ENCODE measurements at places on chromosomes 5 and 9.

GRCh38 chr9:126626127-126626925 is 12.6 kb downstream of the LMX1B start:
- DNase-seq = no peak

GRCh38 chr9:35495984-35496383 is 6.1 kb downstream of the RUSC2 start:
- DNase-seq = no peak

DNA sequence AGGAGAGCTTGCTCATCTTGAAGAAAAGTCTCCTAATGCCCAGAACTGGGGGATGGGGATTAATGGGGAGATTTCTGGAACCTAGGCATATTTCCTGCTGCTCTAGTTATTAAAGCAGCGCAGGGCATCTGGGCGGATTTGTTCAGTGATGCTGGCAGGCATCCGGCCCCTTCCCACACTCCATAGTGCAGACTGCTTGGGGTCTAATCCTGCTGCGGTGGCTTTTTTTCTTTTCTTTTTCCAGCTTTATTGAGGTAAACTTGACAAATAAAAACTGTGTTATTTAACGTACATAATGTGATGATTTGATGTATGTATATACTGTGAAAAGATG is 30.7 kb downstream of the PPARGC1B start:
- DNase-seq = no peak

GRCh38 chr5:129445379-129445778 is 14.7 kb upstream of the ADAMTS19 start:
- no peak for DNase-seq

DNA sequence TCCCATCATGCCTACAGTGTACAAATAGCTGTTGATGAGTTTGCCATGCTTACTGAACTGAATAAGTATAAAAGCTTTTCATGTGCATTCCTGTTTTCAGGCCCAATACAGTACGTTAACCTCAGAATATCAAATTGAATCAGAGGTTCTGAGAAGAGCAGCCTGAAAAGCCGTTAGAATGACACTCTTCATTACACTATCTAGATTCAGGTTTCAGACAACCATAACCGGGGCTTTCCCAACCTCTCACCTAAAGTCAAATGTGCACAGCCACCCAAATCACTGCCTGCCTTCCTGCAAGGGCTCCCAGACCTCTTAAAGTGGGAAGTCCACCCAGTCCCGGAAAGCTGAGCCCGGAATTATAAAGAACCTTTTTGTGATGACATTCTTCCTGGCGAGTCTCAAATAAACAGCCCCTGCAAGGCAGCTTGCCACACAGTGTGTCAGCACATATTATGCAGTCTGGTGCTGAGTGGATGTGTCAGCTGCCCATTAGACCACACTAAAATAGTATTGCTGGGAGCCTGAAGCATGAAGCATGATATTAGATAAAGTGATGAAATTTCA is 245.8 kb downstream of the TLE4 start:
- DNase-seq = no peak

DNA sequence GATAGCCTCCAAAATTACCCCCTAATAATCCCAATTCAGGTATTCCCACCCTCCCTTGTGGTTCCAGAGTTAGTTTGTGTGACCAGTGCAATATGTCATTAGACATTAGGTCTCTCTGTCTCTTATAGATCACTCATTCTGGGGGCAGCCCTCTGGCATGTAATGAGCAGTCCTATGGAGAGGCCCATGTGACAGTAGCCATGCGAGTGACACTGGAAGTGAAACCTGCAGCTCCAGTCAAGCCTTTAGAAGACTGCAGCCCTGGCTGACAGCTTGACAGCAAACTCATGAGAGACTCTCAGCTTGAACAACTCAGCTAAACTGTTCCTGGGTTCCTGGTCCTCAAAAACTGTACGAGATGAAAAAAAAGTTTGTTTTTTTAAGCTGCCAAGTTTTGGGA is 54.0 kb upstream of the HSPB3 start:
- DNase-seq = no peak

- DNase-seq = peak; percentile 73
These were observed 27.4 kb downstream of the FAM219A start for GRCh38 chr9:34430843-34431437.

GRCh38 chr5:580436-580835 is 31.7 kb upstream of the CEP72 start:
- DNase-seq = no peak

- no peak for DNase-seq
These were observed 44.0 kb upstream of the GLRX start for GRCh38 chr5:95866435-95867040.

DNA sequence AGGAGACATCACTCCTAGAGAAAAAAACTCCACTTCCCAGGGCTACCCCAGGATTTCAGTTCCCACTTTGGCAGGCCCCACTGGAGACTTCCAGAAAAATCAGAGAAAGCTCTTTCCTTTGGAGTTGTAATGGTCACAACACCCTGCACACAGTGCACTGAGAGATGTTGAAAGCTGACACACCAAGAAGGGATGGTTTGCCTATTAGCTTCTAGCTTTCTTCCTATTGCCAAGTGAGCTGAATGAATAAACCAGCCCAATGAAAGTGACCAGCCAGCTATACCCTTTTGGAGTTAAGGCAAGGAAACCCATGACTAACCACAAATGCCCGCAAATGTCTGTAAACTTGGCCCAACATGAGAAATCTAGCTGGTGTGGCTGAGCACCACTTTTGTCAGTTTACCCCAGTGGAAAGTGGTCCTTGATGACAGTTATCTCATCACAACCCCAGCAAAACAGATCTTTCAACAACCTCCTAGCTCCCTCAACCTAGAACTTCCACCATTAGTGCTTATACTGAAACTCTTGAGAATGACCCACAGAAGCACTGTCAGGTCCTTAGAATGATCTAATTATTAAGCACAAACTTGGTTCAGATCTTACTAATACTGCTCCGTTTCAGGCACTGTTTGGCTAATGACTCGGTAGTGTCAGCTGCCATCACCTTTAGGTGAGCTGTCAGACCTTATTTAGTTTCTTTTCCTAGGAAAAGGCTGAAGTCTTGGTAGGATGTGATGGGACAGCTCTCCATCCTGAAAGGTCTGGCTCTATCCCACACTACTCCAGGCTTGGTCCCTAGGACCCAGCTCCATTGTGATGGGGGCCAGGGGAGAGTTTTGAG is 11.2 kb downstream of the IRF1 start:
- no peak for DNase-seq

GRCh38 chr5:150035139-150035895 is 34.8 kb downstream of the HMGXB3 start:
- DNase-seq = no peak

GRCh38 chr9:7174884-7175283 is 417.1 kb downstream of the KDM4C start:
- no peak for DNase-seq

GRCh38 chr9:13083963-13084528 is 195.4 kb downstream of the MPDZ start:
- DNase-seq = no peak

DNA sequence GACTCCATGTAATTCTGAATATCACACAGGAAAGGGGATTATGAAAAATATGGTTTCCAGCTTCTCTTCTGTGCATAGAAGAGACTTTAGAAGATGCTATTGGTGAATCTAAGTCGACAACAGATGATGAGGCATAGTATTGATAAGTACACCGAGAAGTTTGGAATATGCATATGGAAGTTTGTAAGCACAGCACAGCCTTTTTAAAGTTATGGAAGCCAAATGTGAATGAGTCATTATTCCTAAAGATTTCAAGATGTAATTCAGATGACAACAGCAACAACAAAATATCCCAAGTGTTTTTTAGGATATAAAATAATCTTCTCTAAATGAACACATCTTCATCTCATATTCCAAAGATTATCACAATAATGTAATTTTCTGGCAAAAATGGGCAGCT is 1723.3 kb downstream of the EFNA5 start:
- DNase-seq = no peak

- DNase-seq = no peak
These were observed 226.9 kb downstream of the CACNA1B start for GRCh38 chr9:138104251-138105122.

DNA sequence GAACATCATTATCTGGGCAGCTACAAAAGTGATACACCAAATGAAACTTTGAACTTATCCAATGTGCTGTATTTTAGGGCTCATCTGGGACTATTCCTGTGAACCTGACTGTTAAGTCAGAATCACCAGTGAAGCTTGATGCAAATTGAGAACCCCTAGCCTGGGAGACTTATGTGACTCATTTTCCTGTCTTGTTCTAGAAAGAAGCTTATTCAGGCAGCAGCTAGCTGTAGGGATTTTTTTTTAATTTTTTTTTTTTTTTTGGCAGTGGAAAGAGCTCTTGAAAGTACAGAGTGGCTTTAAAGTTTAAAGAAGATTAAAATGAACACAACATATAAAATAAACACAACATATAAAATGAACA is 81.1 kb upstream of the TNFAIP8 start:
- no peak for DNase-seq

- no peak for DNase-seq
These were observed 24.9 kb upstream of the PTGES start for GRCh38 chr9:129777769-129778130.

- no peak for DNase-seq
These were observed 134.2 kb downstream of the FBXO4 start for GRCh38 chr5:42059291-42059690.

GRCh38 chr5:73256012-73256411 is 83.0 kb downstream of the TMEM174 start:
- no peak for DNase-seq

DNA sequence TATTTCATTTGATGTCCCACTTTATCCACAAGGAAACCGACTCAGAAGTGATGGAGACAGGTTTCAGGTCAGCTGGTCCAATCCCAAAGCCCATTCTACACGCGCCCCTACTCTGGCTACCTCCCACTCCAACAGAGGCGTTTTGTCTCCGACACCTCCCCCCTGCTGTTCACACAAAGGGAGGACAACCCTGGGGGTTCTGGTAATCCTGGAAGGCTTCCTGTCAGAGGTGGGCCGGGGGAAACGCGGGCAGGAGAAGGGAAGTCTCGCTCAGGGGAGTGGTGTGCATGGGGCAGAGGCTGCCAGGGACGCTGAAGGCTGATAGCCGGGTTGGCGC is 39.7 kb upstream of the GABRP start:
- DNase-seq = no peak

- DNase-seq = no peak
These were observed 32.0 kb upstream of the ADAM19 start for GRCh38 chr5:157607371-157608161.

- DNase-seq = no peak
These were observed 5.3 kb downstream of the FGF18 start for GRCh38 chr5:171424726-171425125.

DNA sequence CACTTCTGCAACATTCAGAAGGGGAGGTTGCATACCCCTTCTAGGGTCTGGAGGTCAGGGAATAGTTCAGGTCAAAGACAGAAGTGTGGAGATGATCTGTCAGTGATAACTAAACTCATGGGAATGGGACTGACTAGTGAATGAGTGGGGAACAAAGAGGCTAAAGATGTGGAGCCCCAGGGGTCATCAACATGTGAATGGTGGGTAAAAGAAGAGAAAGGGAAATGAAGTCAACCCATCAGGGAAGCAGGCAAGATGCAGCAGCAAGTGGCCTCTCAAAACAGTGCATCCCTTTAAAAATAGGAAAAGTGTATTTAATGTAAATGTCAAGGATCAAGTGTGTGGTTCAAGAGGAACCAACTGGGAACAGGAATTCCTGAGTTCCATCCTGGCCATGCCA is 69.9 kb downstream of the PLPPR1 start:
- no peak for DNase-seq

DNA sequence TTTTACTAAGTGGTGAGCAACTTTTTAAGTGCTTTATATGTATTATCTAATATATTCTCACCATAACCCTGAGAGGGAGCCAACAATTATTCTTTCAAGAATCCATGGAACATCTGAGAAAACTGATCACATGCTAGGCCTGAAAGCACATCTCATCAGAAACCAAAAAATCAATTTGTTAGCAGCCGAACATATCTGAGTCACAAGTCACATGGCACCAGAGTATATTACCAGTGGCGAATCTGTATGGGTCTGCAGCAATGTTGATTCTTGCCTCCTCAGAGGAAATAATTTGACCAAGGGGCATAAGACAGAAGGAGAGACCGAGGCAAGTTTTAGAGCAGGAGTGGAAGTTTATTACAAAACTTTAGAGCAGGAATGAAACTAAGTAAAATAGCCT is 25.3 kb upstream of the SIL1 start:
- DNase-seq = no peak

- DNase-seq = no peak
These were observed 222.3 kb upstream of the ANKRD55 start for GRCh38 chr5:56455417-56455816.

DNA sequence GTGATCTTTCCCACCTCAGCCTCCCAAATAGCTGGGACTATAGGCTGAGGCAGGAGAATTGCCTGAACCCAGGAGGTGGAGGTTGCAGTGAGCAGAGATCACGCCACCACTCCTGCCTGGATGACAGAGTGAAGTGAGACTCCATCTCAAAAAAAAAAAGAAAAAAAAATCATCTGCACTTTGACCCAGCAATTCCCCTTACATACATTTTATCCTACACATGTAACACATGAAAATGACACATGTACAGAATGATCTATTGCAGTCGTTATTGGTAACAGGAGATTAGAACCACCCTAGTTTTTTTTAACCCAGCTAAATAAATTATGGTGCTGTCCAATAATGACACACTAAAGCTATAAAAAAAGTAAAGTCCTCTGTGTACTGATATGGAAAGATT is 14.2 kb downstream of the RUFY1 start:
- DNase-seq = no peak

GRCh38 chr9:1261879-1262766 is 212.0 kb downstream of the DMRT2 start:
- DNase-seq = no peak

GRCh38 chr9:134738869-134739659 is 97.5 kb downstream of the COL5A1 start:
- DNase-seq = peak; percentile 0

GRCh38 chr5:14668181-14668591 is 3.7 kb downstream of the OTULIN start:
- no peak for DNase-seq

DNA sequence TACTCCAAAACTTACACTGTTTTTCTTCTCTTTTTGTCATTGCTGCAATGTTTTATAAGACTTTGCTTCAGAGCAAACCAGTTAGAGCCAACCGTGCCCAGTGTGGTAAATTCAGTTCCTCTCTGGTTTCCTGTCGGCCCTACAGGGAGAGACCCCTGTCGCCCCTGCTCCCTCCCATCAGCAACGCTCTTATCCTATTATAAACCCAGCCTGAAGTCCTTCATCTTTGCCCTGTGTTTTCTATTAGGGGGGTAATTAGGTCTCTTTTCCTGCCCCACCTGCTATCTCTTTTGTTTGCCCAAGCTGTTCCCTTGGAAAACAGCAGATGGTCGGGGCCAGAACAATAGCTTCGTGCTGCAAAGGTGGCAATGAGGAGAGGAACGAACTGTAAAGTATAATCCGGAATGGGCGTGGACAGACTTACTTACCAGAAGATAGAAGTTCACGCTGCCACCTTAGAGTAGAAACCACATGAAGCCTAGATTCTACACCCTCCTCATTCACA is 21.4 kb upstream of the OTULINL start:
- DNase-seq = no peak

- no peak for DNase-seq
These were observed 62.5 kb upstream of the PLPP1 start for GRCh38 chr5:55597014-55597981.
